Stimulated activated CD4-positive, alpha-beta T cell treated with anti-CD3 and anti-CD28 coated beads, Interleukin-15, amount 100 ng/mL, for 1 hour (primary cell): ENCODE measurements at places on chromosomes 13 and 19.

DNA sequence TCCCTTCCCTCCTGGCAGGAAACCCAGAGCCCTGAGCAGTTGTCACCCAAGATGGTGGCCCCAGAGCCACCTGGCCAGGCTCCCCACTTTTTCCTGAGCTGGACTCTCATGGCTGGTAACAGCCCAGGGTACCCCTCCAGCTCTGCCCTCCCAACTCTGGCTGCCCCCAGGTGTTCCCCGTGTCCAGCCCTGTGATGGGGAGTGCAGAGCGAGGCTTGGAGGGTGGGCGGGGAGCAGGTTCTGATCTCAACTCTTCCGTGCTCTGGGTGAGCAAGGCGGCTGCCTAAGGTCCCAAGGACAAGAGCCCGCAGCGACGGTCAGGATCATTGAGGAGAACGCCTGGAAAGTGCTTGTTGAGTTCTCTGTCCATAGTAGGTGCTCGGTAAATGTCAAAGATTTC lies 54.7 kb upstream of the GAS6 start:
- no peak for DNase-seq

DNA sequence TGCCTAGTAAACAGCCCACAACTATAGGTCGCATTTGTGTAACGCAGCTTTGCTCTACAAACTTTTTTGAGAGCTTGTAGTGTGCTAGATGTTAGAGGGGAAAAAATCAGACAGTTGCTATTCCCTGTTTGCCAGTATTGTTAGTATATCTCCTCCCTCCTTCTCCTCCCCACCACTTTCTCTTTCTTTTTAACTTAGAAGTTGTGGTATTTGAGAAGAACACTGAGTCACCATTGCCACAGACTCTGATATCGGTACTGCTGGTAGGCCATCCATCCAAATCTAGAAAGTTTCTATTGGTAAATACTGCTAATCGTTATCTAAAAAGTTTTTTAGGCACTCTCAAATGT lies 666 bp downstream of the POMP start:
- DNase-seq: no peak

DNA sequence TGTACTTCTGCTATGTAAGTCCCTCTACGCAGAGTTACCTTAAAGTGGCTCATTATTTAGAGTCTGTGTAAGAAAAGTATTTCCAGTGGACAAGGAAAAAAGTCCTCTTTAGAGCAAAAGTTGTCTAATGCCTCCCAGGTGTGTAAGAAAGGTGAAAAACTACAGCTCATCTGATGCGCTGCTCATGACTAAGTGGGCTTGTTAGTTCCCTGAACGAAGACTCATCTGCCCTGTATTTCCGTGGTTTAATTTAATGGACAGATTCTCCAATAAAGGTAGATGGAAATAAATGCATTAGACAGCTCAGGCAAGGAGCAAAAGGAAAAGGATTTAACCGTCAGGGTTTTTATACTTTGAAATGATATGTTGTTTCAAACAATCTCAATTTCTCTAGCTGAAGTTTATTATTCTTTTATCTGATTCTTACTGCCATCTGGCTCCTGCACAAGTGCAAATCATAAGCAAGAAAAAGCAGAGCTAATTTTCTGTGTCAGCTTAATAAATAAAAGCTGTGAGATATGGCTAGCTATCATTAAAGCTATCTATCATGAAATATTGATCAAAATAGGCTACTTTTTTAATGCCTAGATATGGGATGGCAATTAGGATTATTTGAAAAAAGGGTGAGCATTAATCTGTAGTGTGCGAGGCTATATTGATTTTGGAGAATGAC lies 73.7 kb upstream of the PCDH9 start:
- DNase-seq: no peak

- DNase-seq: peak; percentile 36
Measured at GRCh38 chr19:16342002-16342715, 17.5 kb downstream of the KLF2 start.

DNA sequence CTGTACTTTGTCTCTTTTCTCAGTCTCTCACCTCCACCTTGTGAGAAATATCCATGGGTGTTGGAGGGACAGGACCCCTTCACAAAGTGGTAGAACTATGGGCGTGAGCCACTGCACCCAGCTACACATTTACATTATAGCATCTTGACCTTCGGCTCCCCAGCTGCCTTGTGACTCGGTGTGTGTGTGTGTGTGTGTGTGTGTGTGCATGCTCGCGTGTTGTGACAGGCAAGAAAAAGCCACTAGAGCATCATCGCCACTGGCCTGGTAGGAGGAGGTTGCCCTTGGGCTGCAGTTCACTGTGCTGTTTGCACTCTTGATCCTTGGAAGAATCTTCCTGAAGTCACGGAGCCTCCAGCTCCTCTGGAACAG lies 13.7 kb upstream of the ZNF888 start:
- DNase-seq: no peak

GRCh38 chr13:67776151-67776550 lies 546.0 kb upstream of the PCDH9 start:
- DNase-seq: no peak

- DNase-seq: no peak
Measured at GRCh38 chr19:14418856-14419105, 360 bp downstream of the DDX39A start.

DNA sequence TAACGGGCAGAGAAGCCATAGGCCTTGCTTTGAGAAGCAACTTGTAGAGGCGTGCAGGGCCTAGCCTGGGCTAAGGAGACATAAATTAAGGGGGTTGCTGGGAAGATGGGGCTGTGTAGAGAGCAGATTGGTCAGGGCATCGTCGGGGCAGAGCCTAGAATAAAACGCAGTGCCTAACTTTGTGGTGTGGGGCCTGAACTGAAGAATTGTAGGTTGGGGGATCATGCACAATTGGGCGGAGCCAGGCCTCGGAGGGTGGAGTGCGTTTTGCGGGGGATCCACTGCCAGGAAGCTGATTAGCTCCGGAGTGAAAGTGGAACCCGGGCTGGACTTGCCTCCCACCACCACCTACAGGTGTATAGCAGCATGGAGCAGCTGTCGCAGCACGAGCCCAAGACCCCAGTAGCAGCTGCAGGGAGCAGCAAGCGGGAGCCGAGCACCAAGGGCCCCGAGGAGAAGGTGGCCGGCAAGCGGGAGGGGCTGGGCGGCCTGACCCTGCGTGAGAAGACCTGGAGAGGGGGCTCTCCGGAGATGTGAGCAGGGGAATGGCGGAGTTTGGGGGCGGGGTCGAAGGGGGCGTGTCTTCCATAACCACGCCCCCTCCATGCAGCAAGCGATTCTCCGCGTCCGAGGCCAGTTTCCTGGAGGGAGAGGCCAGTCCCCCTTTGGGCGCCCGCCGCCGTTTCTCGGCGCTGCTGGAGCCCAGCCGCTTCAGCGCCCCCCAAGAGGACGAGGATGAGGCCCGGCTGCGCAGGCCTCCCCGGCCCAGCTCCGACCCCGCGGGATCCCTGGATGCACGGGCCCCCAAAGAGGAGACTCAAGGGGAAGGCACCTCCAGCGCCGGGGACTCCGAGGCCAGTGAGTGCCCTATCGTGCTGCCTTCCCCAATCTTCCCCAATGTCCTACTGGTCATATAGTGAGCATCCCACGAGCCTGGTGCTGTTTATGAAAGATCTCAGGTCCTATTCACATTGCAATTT lies 13.8 kb downstream of the DNASE2 start:
- peak; percentile 37 for DNase-seq

- DNase-seq: no peak
Measured at GRCh38 chr19:45947926-45948325, 25.7 kb downstream of the NOVA2 start.

DNA sequence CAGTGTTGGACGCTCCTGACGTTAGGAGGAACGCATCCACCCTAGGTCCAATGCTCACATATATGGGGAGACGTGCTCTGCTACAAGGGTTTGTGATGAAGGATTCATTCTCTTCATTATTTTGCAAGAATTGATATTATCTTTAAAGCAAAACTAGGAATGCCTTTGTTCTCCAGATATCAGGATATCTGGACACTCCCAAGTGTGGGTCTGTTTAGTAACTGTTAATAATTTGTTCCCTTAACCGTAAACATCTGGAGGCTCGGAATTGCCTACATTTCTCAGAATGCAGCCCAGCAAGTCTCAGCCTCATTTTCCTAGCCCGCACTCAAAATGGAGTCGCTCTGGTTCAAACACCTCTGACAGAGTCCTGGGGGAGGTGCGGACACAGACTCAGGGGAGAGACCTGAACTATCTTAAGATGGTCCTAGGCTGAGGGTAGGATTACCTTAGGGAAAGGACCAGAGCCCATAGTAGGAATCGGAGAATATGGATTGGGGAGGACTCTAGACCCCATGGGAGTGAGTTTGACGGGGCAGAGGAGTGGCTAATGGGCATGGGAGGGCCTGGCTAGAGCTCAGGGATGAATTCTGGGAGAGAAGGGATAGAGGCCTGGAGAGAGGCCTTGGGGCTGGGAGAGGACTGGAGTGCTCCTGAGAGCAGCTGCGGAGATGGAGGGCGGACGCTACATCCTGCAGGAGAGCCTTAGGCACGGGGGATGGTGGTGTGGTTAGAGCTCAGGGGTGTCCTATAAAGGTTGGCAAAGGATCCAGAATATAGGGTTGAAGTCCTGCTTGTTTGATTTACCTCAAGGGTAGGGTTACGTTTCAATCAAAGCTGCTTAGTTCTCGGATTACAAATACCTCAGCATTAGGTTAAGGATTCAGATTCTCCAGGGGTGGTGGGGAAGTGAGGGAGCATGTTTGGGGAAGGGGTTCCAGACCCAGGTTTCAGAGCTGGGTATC lies 43.2 kb downstream of the ZNF331 start:
- DNase-seq: no peak

DNA sequence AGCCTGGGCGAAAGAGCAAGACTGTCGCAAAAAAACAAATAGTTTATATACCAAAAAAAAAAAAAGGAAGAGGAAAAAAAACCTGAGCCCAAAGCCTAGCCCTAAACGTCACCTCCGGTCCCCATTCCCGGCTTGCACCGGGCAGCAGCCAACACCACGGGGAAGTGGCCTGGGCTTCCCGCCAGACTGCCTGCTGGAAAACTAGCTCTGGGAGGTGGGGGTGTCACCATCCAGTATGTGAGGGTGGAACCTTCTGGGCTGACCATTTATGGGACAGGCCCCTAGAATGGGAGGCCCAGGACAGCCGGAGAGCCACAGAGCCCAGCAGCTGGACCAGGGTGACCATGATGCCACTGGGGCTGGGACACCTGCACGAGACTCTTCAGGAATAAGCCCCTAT lies 37.3 kb downstream of the IL12RB1 start:
- no peak for DNase-seq

- DNase-seq: peak; percentile 37
Measured at GRCh38 chr13:27359199-27359821, 65.1 kb upstream of the GTF3A start.

GRCh38 chr19:38542040-38542439 lies 75.7 kb downstream of the MAP4K1 start:
- DNase-seq: no peak

DNA sequence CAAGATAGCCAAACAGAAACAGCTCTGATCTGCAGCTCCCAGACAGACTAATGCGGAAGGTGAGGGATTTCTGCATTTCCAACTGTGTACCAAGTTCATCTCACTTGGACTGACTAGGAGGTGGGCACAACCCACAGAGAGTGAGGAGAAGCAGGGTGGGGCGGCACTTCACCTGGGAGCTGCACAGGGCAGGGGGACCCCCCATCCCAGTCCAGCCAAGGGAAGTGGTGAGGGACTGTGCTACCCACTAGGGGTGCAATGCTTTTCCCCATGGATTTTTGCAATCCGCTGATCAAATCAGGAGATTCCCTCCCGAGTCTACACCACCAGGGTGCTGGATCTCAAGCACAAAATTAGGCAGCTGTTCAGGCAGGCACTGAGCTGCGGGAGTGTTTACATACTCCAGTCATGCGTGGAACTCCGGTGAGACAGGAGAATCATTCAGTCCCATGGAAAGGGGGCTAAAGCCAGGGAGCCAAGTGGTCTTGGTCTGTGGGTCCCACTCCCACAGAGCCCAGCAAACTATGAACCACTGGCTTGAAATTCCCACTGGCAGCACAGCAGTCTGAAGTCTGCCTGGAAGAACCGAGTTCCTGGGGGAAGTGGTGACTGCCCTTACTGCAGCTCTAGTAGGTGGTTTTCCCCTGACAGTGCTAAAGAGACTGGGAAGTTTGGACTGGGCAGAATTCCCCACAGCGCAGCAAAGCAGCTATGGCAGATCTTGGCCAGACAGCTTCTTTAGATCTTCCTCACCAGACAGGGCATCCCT lies 85.1 kb upstream of the UFM1 start:
- no peak for DNase-seq

DNA sequence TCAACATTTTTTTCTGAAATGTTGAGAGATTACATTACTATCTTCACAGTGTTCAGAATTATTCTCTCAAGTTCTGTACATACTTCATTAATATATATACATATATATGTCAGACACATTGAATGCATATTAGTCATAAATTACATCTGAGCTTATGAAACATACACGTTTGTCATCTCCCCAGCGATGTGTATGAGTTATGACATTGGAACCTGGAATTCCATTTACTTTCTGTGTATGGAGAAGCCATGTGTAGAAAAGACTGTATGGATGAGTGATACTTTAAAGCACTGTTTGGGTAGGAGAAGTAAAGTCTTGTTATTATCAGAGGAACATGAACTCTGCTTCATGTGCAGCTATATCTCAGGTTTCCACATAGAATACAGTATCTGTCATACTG lies 167.2 kb downstream of the FGF14 start:
- DNase-seq: no peak

- DNase-seq: no peak
Measured at GRCh38 chr19:17946965-17947784, 14.4 kb downstream of the CCDC124 start.

DNA sequence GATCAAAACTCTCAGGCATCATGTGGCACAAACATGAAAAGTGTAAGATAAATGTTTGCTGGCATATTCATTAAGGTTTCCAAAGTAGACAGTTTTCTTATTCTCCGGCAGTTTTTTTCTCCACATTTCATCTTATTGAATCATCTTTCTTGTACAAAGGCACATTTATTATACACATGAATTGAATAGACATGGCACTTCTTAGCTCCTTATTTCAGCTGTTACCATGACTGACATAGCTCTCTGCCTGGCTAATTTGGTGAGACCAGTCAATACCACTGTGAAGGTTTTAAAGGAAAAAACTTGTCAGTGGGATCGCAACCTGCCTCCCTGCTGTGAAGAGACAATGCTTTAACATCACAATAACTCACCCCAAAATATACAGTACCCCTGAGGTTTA lies 285.0 kb upstream of the PCDH20 start:
- no peak for DNase-seq

DNA sequence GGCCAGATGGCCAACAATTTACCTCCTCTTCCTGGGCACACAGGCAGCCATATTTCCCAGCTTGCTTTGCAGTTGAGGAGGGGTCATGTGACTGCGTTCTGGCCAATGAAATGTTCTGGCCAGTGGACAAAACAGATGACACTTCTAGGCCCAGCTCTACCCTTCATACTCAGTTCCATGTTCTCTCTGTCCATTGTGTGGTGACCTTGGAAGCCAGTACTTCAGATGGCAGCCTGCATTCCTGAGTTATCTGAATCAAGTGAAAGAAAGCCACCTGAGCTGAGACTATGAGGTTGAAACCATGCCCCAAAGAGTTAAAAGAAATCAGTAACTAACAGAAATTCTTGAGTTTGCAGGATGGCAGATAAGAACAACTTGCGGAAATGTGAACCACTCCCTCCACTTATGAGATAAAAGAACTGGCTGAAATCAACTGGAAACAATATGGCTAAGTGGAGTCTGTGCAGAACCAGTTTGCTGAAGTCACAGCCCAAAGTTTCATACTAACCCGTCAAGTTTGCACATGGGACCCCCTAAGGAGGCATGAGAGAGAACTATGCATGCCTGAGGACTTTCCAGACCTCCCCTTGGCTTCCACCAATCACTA lies 8.1 kb downstream of the FAM187B start:
- DNase-seq: no peak

GRCh38 chr13:33722216-33722915 lies 95.6 kb upstream of the RFC3 start:
- no peak for DNase-seq
